ENCODE measurements at places on chromosomes 2 and 18. TPM values are rescaled to one million over a fixed set of nuclear protein-coding genes. Genes with fewer than 3 reads are reported as not detected.
A peak's percentile ranks its signal among the peaks of the same experiment; 100 is the strongest.

GRCh38 chr2:178374865-178375264 lies 76.1 kb downstream of the PRKRA start:
- no peak for DNase-seq
- H3K27me3 ChIP-seq = no peaks in the 10 kb centered on the region
- no peak overlapping the region for H3K4me3 ChIP-seq
- no peaks in the 10 kb centered on the region for H3K4me1 ChIP-seq
- H3K36me3 ChIP-seq = no peaks in the 10 kb centered on the region
- H3K27ac ChIP-seq = no peak overlapping the region

- no peaks in the 10 kb centered on the region for H3K27me3 ChIP-seq
- H3K27ac ChIP-seq = no peak overlapping the region
These were observed 35.8 kb upstream of the GPC1 start for GRCh38 chr2:240399419-240400324.

Gene RUFY4
- not detected for total RNA-seq

DNA sequence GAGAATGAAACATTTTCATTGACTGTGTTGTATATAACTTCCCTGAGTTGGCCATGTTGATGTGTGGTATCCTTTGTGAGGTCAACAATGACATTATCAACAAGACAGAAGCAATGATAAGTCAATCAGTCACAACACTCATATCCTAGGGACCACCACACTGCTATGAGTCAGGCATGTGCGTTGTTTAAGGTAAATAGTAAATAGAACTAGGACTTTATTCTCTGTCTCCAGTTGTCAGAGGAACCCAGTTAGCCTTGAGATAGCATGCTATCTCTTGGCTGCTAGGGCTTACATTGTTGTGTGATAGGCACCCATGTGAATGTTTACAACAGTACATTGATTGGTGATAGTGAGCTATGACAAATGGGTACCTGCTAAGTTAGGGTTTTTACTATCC lies 37.3 kb downstream of the GPD2 start:
- no peak overlapping the region for H3K4me3 ChIP-seq
- no peaks in the 10 kb centered on the region for H3K36me3 ChIP-seq
- H3K4me1 ChIP-seq = peaks cover 10% of the 10 kb centered on the region

Gene KCNG2
- total RNA-seq = not detected

Gene ZCCHC2
- total RNA-seq = 17.6 TPM

- H3K4me3 ChIP-seq = no peak overlapping the region
- H3K27me3 ChIP-seq = no peaks in the 10 kb centered on the region
These were observed 109.9 kb upstream of the CRIM1 start for GRCh38 chr2:36245651-36246050.

DNA sequence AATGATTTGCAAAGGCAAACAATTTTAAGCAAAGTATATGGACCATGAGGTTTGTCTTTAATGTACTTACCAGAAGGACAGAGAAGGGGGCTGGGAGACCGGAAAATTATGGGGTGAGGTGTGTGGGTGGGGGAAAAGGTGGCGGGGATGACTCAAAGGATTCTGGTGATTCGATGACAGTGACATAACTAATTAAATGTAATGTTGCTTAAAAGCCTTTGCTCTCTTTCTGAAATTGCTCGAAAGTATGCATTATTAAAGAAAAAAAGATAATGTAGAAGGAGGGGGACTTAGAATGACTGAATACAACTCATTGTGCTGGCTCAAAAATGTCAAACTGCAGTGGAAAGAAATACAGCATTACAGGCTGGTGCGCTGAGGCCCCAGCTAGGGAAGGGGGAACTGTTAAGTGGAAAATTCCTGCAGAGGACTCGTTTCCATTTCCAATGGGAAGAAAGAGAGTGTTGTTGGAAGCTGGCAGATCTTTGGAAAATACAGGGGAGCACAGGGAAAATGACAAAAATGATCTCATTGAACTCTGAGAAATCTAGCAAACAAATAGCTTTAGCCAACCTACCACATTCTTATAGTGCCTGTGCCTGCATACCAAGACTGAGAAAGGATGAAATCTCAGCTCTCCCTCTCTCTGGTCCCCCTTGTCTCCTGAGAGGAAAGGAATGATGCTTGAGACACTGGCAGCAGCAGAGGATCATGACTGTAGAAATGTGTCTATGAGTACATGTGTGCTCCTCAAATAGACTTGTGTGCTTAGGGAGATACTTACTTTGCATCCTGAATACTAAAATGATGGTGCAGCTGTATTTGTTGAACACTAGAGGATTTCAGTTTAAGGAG lies 632.4 kb downstream of the NYAP2 start:
- no peak for DNase-seq
- no peak overlapping the region for H3K27ac ChIP-seq
- peak overlapping the region; percentile 34 for H3K4me3 ChIP-seq
- H3K4me1 ChIP-seq = peaks cover 5% of the 10 kb centered on the region
- peaks cover 23% of the 10 kb centered on the region for H3K27me3 ChIP-seq

DNA sequence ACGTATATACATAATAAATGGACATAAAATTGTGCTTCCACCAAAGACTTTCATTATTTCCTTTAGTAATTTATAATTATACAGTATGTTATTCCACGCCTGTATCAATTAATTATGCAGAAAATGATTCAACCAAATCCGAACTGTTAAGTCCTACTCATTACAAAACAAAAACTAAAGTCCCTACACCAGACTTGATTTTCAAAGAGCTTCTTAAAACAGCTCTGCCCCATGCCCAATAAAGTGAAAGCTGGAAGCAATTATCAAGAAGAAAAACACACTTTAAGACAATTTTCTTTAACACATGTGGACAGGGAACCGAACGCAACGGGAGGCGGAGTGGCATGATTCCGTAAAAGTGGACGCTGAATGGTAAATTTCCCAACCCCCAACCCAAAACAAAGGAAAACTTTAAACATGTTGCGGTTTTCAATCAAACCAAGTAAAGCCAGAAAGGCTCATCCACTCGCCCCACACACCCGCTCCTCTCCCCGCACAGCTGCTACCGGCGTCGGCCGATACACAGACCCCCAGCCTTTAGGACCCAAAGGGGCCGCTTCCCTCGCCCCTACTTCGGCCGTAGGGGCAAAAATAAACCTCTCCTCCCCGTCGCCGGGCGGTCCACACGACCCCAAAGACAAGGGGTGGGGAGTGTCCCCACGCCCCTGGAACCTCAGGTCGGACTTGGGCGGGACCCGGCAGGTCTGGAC lies 705 bp downstream of the YES1 start:
- H3K27me3 ChIP-seq = no peaks in the 10 kb centered on the region
- peaks cover 12% of the 10 kb centered on the region for H3K4me1 ChIP-seq
- no peak for DNase-seq
- H3K36me3 ChIP-seq = no peaks in the 10 kb centered on the region

- H3K27me3 ChIP-seq = no peaks in the 10 kb centered on the region
- H3K4me1 ChIP-seq = peaks cover 3% of the 10 kb centered on the region
- DNase-seq = peak; percentile 71
- H3K27ac ChIP-seq = peak overlapping the region; percentile 97
- peak overlapping the region; percentile 98 for H3K4me3 ChIP-seq
These were observed 477 bp downstream of the ACVR1 start for GRCh38 chr2:157875641-157876065.

DNA sequence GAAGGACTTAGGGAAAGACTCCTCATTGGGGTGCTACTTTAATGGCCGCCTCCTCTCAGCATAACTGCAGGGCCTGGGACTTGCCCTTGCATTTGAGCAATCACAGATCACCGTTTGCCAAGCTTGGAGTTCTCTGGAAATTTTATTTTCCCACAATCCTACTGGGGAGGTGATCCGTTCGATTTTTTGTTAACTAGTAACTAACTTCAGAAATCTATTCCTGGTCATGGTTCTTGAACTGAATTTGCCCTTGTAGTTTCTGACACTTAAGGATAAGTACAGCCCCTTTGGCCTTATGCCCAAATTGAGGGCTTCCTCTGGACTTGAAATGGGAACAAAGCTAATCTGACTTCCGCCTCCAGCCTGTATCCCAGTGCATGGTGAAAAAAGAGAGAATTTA lies 60.5 kb upstream of the ST3GAL5 start:
- no peak overlapping the region for H3K4me3 ChIP-seq
- H3K27me3 ChIP-seq = no peaks in the 10 kb centered on the region
- DNase-seq = no peak
- H3K36me3 ChIP-seq = no peaks in the 10 kb centered on the region

All from transverse colon (tissue), 4 donors.